ENCODE measurements at places on chromosomes 5 and 9.
A peak's percentile ranks its signal among the peaks of the same experiment; 100 is the strongest.

GRCh38 chr5:123752552-123753179 is 240.7 kb downstream of the CSNK1G3 start:
- peak; percentile 91 for DNase-seq

- no peak for DNase-seq
Measured at GRCh38 chr9:117101008-117101407, 313.8 kb downstream of the ASTN2 start.

DNA sequence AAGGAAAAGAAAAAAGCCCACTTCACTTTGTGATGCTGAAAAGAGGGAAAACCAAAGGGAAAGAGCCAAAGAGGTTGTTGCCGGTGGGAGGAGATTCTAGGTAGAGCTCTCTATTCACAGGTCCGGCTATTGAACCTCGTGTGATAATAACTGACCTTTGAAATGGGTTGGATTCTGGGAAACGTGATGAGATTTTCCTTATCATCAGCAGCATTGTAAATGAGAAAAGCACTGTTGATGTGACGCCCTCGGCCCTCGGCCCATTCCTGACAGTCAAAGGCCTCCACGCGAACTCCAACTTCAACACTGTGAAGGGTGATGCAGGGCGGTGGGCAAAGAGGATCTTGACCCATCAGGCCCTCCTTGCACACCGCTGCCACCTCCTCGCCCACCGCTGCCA is 43.3 kb downstream of the ZCCHC9 start:
- DNase-seq: no peak

DNA sequence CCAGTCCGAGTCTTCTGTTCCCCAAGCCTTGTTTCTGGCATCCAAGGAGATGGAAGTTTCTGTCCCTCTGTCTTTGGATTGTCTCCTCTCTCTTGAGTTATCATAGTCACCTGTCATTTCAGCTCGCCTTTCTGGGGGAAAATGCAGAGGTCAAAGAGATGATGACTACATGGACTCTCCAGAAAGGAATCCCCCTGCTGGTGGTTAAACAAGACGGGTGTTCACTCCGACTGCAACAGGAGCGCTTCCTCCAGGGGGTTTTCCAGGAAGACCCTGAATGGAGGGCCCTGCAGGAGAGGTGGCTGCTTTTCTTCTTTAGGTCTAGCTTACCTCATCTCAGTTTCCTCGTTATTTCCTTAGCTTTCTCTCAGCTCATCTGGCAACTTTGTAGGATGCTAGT is 25.1 kb downstream of the ERAP2 start:
- DNase-seq: no peak

- no peak for DNase-seq
Measured at GRCh38 chr5:151619812-151620460, 28.8 kb upstream of the FAT2 start.

DNA sequence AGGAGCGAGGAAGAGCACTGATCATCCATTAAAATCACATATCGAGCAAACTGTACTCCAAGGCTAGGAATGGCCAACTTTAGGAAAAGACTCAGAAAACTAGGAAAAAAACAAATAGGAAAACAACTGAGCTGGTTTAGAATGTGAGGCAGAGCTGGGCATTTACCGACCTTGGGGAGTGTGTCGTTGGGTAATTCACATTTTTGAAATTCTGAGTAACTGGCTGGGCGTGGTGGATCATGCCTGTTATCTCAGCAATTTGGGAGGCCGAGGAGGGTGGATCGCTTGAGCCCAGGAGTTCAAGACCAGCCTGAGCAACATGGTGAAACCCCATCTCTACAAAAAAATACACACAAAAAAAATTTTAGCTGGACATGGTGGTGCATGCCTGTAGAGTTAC is 70.1 kb downstream of the ZFAND5 start:
- DNase-seq: no peak

- no peak for DNase-seq
Measured at GRCh38 chr5:119316906-119317305, 38.9 kb upstream of the TNFAIP8 start.

DNA sequence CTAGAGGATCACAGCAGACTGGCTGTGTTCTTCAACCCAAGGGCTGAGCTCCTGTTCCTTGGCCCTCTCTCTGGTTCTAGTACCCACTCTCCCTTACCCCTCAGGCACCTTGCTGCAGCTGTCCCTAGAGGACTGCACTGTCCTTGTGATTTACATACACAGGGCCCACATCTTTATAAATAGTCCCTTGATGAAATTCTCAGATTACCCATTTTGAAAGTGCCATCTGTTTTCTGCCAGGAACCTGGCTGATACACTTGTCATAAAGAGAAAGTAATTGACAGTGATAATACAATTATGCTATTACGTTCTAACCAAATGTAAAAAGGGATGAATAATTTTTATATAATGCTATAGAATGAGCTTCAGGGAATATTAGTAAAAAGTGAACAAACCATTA is 16.5 kb upstream of the SPARC start:
- no peak for DNase-seq

GRCh38 chr5:114362197-114362976 is 517 bp downstream of the KCNN2 start:
- no peak for DNase-seq

- DNase-seq: no peak
Measured at GRCh38 chr9:116320290-116320689, 166.7 kb downstream of the PAPPA start.

GRCh38 chr5:150491876-150492275 is 16.1 kb upstream of the NDST1 start:
- DNase-seq: no peak

- DNase-seq: no peak
Measured at GRCh38 chr9:106417685-106418084, 445.3 kb upstream of the ZNF462 start.

DNA sequence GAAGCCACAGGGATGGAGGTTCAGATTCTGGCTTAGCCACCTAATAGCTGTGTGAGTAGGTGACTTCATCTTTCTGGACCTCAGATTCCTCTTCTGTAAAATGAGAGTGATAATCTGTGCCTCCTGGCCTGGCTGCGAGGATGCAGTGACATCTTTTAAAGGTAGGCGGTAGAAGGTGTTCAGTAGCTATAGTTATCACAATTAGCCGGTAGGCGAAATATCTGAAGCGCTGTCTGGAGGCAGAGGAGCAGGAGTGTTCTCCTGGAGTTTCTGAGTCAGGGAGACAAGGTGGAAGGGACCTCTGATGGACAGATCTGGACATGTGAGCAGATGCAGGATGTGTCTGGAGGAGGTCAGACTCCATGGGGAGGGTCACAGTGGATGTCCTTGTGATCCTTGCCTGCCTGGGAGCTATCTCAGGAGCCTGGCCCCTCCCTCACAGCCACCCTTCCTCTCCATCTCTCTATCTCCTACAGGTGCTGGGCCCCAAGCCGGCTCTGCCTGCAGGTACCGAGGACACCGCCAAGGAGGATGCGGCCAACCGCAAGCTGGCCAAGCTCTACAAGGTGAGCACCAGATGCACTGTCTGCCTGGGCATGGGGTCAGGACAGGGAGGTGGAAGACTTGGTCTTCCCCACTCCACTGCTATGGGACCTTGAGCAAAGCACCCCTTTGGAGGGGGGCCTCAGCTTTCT is 45.6 kb downstream of the GSN start:
- no peak for DNase-seq

DNA sequence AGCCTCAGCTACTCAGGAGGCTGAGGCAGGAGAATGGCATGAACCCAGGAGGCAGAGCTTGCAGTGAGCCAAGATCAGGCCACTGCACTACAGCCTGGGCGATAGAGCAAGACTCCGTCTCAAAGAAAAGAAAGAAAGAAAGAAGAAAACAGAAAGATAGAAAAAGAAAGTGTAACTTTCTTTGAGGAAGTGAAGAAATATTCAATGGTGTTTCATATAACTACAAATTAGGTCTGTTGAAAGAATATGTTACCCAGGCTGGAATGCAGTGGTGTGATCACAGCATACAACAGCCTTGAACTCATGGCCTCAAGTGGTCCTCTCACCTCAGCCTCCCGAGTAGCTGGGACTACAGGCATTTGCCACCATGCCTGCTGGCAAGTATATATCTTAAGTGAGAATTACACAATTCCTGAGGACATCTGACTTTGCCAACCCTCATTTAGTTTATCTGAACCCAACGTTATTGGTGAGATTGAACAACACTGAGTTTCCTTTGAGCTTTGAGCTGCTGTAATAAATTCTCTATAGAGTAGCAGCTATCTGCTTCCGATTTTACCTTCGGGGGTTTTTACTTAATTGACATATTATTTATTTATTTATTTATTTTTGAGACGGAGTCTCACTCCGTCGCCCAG is 2.0 kb upstream of the FAF2 start:
- no peak for DNase-seq

All from fibroblast of upper back skin (primary cell).